ENCODE measurements at places on chromosomes 13 and 19.

DNA sequence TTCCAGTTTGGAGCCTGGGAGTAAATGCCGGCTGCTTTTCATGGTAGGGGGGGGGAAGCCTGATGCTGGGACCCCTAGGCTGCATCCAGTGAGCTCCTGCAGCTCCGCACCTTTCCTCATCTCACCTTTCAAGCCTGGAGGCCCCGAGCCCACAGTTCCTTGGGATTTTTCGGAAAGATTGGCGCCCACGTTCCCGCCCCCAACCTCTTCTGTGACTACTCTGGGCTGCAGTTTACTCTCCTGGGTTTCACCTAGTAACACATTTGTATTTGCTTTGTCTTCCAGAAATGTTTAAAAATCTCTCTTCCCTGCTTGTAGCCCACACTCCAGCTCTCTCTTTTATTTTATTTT, 51.9 kb upstream of the SPATA13 start:
- no peak for DNase-seq

DNA sequence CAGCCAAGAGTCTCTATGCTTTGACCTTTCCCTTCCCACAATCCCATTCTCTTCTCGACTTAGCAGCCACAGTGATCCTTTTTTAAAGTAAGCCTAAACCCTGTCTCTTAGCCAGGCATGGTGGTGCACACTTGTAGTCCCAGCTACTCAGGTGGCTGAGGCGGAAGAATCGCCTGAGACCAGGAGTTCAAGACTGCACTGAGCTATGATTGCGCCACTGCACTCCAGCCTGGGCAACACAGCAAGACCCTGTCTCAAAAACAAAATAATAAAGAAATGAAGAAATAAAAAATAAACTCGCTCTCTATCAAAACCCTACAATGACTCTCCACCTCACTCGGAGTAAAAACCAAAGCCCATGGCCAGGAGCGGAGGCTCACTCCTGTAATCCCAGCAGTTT, 14.7 kb downstream of the TEX101 start:
- no peak for DNase-seq

GRCh38 chr19:799076-799881, 2.0 kb downstream of the PTBP1 start:
- no peak for DNase-seq

GRCh38 chr13:21235174-21235573, 58.7 kb downstream of the MRPL57 start:
- DNase-seq: no peak

GRCh38 chr13:32063619-32064233, 32.2 kb downstream of the FRY start:
- DNase-seq: no peak

DNA sequence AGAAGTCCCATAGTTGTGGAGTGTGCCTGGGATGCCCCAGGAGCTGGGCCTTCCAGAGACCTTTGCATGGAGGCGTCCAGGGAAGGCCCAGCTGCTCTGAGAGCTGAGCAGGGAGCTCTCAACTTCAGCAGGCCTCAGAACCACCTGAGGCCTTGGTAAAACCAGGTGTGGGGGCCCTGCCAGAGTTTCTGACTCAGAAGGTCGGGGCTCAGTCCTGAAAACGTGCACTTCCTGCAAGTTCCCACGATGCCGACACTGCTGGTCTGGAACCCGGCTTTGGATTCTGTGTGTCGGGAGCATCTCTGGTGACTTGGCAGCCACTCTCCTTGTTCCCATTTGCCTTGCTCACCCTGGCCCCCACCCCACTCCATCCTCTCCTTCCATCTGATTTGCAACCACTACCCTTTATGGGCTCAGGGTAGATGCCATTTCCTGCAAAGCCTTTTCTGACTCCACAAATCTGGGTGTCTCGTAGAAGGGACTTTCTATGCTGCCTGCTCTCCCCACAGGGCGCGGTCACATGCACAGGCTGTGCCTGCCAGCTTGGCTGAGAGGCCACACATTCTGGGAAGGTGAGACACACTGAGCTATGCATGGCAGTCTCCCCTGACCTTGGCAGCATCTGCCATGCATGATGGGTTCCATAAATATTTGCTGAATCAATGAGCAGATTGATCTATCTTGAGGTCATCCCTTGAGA, 244.7 kb downstream of the COL4A1 start:
- DNase-seq: no peak
